CD4-positive, alpha-beta T cell treated with Interleukin-17A for 4 hours (primary cell): ENCODE measurements at places on chromosomes 12 and 14.

- DNase-seq: no peak
These were observed 105.1 kb downstream of the NDUFA12 start for GRCh38 chr12:94898388-94898787.

DNA sequence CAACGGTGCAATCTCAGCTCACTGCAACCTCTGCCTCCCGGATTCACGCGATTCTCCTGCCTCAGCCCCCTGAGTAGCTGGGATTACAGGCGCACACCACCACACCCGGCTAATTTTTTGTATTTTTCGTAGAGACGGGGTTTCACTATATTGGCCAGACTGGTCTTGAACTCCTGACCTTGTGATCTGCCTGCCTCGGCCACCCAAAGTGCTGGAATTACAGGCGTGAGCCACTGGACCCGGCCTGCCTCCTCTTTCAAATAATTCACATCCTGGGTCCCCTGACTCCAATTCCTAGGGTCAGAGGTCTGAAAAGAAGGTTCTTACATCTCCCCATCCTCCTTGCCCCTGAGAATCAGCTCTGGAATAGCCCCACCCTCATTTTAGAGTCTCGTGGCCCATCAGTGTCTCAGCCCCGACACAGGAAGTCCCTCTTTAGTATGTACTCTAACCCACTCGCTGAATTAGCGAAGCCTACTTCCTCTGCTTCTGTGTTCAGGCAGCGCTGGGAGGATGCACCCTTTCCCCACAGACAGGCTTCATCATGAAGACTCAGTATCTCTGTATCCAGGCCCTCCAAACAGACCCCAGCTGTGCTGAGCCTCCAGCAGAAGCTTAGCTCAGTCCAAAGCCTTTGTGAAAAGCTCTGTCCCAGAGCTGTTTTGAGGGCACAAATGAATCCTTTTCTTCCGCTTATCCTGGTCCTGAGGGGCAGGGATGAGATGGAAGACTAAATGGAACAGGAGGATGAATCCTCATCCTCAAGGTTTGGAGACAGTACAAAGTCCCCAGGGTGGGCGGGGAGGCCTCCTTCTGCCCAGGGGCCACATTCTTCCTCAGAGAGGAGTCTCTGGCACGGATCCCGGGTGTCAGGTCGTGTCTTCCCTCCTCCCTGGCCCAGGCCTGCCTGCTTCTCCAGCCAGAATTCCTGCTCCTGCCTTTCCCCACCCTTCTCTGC is 3.5 kb downstream of the LPAR5 start:
- DNase-seq: peak; percentile 74

DNA sequence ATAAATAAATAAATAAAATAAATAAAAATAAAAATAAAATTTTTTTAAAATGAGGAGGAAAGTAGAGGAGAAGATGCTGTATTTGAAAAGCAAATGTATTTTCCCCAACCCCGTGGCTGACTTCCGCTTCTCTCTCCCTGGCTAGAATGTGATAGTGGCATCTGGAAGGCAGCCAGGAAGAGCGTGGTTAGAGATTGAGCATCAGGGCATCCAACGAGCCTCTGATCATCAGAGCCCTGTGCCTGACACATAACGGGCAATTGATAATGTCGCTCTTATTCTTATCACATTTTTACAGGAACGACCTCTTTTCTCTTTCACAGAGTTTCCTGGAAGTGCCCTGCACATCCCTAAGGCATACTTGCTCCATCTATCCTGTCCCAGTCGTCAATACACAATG is 496.9 kb upstream of the TMEM132C start:
- DNase-seq: no peak

DNA sequence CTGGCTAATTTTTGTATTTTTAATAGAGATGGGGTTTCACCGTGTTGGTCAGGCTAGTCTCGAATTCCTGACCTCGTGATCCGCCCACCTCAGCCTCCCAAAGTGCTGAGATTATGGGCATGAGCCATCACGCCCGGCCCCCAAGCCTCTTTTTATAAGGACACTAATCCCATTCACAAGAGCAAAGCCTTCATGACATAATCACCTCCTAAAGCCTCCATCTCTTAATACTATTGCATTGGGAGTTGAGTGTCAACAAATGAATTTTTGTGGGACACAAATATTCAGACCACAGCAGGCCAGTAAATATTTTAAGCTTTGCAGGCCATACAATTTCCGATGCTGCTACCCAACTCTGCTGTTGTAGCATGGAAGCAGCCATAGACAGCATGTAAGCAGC is 10.9 kb downstream of the RNF212B start:
- no peak for DNase-seq
